ENCODE measurements at places on chromosomes 4 and X.

GRCh38 chr4:171235521-171235920 lies 577.7 kb upstream of the GALNTL6 start:
- DNase-seq: no peak

DNA sequence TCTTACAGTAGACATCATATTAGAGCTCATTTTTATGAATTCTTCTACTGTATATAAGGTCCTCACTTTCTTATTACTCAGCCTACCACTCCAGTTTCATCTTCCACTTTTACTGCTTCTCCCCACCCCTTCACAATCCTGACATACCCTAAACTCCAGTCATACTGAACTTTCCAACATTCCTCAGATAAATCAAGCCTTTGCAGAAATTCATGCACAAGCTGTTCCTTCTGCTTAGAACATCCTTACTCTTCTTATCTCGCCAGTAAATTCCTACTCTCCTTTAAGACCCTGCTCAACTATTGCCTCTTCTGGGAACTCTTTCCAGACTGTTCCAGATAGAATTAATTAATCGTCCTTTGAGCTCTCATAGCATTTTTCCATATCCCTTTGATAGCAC lies 24.8 kb downstream of the RTL9 start:
- no peak for DNase-seq

DNA sequence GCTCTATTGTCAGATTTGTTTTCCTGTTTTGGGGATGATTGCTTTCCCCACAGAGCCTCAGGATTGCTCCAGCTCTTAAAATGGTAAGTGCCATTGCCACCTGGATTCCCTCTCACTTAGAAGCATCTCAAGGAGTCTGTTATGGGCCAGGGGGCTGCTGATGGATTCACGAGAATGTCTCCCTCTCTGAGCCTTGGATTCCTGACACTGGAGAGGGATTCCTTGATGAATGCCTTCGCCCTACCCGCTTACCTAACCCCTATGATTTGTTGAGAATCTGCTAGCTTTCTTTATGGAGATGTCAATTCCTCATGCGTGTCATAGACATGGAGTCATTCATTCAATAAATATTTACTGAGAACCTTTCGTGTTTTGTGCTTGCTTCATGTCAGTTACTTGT lies 36.9 kb upstream of the TENM3 start:
- DNase-seq: no peak

- DNase-seq: no peak
Observed at GRCh38 chr4:90580326-90580725, 453.1 kb downstream of the CCSER1 start.

- DNase-seq: no peak
Observed at GRCh38 chr4:99749445-99750391, 66.9 kb upstream of the DAPP1 start.

GRCh38 chrX:120727911-120728310 lies 98.1 kb upstream of the C1GALT1C1 start:
- DNase-seq: no peak

DNA sequence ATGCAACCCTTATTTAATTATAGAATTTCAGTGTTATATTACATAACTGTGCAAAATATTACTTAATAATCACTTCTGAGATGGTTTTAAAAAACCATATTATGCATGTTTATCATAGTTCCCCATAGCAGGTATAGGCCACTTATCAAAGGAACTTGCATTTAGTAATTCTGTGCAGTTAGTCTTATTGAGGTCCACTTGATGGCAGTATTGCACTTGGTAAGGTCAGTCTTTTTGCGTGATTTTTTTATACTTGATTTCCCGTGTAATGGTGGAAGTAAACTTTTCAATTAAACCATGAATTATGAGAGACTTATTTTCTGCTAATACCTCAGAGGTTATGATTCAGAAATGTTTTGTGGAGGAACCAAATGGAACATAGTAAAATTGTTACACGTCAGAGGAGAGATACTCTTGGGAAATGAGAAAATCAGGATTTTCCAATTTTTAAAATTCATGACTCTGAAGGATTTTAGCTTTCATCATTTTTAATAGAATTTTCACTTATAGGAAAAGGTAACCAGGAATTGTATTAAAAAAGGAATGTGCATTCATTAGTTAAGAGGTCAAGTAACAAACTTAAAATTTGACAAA lies 230.0 kb downstream of the CCSER1 start:
- DNase-seq: peak; percentile 75

GRCh38 chrX:112053169-112053568 lies 29.4 kb downstream of the TRPC5 start:
- DNase-seq: no peak
